HAP-1 (cell line): ENCODE measurements at places on chromosomes 5 and 9.

DNA sequence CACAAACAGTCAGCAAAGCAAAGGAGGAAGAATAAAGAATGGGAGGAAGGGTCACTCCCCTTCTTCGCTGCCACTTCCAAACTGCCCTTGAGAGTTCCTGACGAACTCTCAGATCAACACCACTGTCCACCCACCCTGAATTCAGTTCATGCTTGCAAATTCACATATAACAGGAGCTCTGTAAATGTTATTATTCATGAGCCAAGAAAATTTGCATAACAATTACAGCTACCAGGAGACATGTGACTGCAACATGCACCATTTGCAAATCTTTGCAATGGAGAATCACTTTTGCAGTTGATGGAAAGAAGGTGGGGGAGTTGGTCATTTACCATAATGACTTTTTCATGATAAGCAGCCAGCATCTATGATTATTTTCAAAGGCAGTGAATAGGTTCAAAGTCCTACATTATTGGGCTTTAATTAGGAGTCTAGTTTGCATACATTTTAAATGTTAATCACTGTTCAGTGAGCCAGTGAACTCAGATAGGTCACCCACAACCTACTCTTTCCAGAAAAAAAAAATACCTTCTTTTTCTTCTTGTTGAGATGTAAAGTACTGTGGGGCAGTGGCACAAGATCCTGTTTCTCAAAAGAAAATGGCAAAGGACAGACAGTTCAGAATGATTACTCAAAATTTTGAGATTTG is 149.7 kb downstream of the CAAP1 start:
- peak; percentile 45 for DNase-seq

- peak; percentile 34 for DNase-seq
Observed at GRCh38 chr5:446883-447263, 3.9 kb downstream of the EXOC3 start.

DNA sequence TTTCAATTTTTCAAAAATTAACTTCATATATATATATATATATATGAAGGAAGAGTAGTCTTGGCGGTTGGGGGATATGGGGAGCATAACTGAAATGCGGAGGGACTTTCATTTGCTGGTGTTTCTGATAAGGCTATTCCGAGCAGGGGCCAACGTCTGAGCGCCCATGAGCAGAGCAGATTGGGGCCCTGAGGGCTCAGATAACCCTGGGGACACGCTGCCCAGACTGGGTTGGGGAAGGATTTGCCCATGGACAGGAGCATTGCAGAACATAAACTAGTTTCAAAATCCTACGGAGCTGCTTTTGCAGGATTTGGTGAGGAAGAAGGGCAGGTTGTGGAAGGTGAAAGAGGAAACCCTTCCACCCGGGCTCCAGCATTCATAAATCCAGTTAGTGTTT is 240.2 kb downstream of the IRX1 start:
- no peak for DNase-seq

DNA sequence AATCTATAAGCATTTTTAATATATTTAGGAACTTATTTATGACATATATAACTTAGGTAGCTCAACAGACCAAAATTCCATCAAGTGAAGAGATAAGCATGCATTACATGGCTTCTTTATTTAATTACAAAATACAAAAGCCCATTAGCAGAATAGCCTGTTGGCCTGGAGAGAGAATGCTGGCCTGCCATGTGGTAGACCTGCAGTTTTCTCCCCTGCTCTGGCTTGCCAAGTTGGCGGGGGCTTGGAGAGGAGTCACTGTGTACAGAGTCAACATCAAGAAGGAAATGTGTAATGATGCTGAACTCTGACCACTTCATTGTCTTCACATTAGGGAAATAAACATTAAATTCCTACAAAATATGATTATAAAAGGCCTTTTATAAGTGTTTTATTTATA is 69.8 kb upstream of the CNTLN start:
- no peak for DNase-seq

DNA sequence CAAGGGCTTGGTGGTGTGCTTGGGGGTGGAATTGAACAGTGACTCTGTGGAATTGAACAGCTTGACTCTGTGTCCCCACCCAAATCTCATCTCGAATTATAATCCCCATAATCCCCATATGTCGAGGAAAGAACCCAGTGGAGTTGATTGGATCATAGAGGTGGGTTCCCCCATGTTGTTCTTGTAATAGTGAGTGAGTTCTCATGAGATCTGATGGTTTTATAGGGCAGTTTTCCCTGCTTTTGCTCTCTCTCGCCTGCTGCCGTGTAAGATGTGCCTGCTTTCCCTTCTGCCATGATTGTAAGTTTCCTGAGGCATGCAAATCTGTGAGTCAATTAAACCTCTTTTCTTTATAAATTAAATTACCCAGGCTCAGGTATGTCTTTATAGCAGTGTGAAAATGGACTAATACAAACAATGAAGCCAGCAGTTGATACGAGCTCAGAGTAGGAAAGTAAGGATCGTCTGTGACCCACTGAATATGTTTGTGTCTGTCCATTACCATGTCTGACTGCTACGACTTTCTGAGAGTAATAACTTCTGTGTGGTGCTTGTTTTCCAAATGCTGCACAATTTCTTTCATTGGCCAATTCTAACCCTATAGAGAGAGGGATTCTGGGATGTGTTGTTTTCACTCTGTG is 17.9 kb upstream of the RICTOR start:
- DNase-seq = no peak

DNA sequence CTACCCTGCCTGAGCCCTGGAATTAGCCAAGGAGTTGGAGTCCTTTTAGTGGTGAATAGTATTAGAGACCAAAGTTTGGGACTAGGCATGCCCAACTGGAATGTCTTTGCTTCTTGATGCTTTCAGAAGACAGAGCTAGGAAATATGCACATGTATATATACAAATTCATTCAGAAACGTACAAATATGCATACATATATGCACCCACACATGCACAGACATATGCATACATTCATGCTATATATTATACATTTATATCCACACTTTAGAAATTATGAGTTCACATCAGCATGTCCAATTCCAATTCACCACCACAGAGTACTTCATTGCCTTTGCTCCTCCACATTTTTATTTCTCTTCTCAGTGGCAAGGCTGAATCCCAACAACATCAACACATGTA is 398.3 kb upstream of the MPDZ start:
- DNase-seq = no peak

GRCh38 chr9:97398999-97399758 is 12.7 kb upstream of the TDRD7 start:
- peak; percentile 77 for DNase-seq

GRCh38 chr9:127144670-127145445 is 22.4 kb upstream of the ANGPTL2 start:
- no peak for DNase-seq
